ENCODE measurements at places on chromosomes 1 and 21. TPM values are rescaled to one million over a fixed set of nuclear protein-coding genes. Genes with fewer than 3 reads are reported as not detected.

The ELAVL4 gene
- not detected for total RNA-seq

The TCHHL1 gene
- total RNA-seq, result not detected

DNA sequence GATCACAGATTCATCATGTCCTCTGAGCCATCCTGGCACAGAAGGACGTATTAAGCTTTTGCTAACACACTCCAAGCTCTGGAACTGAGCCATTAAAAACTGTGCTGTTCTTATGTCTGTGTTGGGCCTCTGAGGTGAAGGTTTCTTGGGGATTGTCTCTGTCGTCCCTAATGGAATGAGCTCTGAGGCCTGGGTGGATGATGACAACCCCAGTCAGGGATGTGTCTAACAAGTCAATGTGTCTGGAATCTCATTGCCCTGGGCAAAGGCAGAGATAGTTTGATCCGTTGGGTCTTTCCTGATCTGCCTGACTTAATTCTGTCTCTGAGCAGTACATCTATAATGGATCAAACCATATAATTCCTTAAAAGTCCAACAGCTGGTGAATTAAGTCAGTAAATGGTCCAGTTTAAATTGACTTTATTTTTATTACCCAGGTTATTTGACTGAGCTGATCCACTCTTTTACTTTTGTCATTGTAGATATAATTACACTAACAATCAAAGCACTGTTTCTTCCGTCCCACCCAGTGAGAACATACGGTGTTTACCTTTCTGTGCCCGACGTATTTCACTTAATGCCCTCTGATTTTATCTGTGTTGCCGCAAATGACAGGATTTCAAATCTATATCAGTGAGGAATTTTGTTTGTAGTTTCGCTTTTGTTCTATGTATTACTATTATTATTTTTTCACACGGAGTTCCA is 38.8 kb upstream of the OR2B11 start:
- no peak for DNase-seq

DNA sequence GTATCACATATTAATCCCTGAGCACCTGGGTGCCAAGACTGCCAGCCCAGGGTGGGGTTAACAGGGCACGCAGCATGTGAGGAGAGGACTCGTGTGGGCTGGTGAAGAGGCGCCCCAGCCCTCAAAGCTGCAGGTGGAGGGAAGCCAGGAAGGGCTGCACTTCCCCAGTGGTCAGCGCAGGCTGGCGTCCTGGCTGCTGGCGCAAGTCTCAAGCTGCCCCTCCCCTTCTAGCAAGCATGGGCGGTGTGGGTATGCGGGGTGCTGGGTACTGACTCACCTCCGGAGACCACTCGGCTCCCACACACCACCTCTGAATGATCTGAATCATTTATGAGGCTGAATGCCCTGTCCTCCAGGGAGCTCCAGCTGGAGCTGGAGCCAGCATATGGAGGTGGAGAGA is 44.0 kb downstream of the EIF2D start:
- no peak for DNase-seq

The KCNE1 gene
- total RNA-seq, result 1.2 TPM

The OVAAL gene
- total RNA-seq, result not detected

GRCh38 chr1:63643517-63643916 is 50.3 kb downstream of the PGM1 start:
- DNase-seq, result no peak

DNA sequence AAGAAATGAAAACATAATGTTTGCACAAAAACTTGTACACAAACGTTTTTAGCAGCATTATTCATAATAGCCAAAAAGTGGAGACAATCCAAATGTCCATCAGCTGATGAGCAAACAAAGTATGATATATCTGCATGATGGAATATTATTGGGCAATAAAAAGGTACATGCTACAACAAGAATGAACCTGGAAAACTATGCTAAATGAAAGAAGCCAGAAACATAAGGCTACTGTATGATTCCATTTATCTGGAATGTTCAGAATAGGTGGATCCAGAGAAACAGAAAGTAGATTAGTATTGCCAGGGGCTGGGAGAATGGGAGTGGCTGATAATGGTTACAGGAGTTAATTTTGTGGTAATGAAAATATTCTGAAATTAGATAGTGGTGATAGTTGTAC is 19.0 kb downstream of the FBXO28 start:
- DNase-seq, result no peak

GRCh38 chr1:169647512-169647911 is 17.6 kb upstream of the SELP start:
- DNase-seq, result no peak

GRCh38 chr1:16250524-16251251 is 13.7 kb upstream of the CPLANE2 start:
- no peak for DNase-seq

GRCh38 chr1:15691434-15692032 is 7.4 kb downstream of the PLEKHM2 start:
- no peak for DNase-seq

DNA sequence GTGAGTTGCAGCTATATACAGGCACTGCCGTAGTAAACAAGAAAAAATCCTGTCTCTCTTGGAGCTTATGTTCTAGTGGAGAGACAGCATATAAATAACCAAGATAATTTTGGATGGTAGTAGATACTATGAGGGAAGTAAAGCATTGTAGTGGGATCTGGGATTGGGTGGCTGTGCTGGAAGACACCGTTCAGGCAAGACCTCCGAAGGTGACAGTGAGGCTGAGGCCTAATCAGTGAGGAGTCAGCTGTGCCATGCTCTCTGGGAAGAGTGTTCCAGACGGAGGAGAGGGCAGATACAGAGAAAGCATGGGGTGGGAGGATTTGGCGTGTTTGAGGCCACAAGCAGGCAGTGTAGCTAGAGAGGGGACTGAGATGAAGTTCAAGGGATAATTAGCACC is 6.0 kb downstream of the TMEM222 start:
- DNase-seq, result peak; percentile 50

DNA sequence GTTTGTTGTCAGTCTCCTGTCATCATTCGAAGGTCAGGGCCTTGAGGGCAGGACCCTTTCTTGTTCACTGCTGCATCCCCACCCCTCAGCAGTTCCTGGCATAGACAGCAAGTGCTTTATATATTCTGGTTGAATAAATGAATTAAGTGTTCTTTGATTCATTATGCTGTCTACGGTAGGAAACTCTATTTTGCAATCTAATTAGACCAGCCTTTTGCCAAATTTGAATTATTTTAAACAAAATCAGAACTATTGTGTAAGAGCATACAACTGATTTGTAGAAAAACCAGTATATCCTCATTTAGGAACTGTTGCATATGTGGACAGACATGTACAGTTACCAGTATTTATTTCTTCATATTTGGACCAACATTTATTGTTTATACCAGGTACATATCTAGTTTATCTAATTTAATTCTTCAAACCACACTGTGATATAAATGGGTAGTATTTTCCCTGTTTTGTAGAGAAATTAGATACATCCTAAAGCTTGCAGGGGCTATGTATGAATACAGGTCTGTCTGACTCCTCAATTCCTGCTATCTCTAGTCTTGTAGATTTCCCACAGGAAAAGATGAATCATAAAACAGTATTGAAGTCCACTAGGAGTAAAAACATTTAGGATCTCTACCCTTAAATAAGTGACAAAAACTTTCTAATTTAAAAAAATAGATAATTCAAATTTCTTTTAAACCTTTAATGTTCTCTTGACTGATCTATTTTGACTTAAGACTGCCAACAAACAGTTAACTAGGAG is 10.4 kb downstream of the MGST3 start:
- DNase-seq, result no peak

The KCNJ10 gene
- not detected for total RNA-seq

The PRKAA2 gene
- total RNA-seq, result 0.05 TPM

- peak; percentile 26 for DNase-seq
Observed at GRCh38 chr1:9167638-9168037, 38.7 kb upstream of the GPR157 start.

GRCh38 chr1:26697978-26698849 is 2.4 kb downstream of the ARID1A start:
- DNase-seq, result peak; percentile 60

GRCh38 chr1:236576004-236576403 is 28.3 kb downstream of the HEATR1 start:
- DNase-seq, result no peak

DNA sequence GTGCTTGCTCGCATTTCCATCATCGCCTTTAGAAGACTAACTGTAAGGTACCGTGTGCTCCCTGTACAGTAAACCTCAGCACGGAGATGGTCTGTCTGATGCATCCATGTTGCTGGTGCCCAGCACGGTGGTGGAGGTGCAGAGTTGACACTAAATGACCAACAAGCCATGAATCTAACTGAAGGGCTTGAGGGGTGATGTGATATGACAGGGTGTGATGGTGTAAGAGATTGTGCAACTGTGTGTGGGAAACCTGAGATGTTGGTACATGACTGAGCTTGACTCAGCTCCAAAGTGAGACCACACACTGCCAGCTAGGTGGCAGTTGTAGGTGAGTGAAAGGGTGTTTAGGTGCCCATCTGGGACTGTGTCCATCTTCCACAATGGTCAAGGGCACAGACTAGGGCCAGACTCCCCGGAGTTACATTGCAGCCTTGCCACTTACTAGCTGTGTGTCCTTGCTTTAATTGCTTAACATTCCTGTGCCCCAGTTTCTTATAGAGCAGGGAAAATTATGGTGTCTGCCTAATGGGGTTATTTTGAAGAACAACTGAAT is 21.4 kb downstream of the SLC2A1 start:
- peak; percentile 86 for DNase-seq

GRCh38 chr21:46173573-46173972 is 10.7 kb downstream of the SPATC1L start:
- peak; percentile 45 for DNase-seq

The FCAMR gene
- not detected for total RNA-seq

GRCh38 chr1:26335774-26336476 is 18.0 kb downstream of the CRYBG2 start:
- no peak for DNase-seq

DNA sequence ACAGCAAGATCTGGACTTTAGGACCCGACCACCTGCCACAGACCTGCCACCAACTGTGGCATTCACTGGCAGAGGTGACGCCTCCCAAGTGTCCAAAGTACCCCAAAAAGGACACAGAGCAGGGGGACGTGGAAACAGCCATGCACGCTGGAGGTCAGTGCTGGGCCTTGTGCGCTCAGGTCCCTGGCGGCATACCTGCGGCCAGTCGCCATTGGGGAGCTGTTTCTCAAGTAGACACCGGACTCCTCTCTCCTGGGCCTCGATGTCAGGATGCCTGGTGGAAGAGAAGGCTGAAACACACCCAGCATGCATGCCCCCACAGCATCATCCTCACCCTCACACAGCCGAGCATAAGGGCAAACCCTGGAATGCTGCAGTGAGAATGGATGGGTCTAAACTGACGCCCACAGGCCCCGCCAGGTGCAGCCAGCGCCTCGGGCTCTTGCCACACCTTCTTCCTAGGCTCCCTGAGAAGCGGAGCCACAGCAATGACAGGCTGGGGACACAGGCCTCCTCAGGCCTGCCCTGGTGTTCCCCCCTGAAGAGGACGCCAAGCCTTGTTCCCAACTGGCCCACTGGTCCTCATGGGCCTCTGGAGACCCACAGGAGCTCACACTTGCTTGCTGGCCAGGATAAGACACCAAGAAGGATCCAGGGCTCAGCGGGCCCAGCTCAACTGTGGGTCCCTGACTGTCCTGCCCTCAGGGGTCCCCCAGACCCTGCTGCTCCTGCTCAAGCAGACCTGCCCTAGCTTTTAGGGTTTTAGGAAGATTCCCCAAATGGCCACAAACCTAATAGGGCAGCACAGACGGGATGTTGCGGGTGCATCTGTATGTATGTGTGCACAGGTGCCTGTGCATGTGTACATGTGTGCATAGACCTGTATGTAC is 7.7 kb upstream of the SPATC1L start:
- no peak for DNase-seq

The LAMB3 gene
- total RNA-seq, result 1.1 TPM

- no peak for DNase-seq
Observed at GRCh38 chr1:181778640-181779260, 282.8 kb downstream of the ZNF648 start.

DNA sequence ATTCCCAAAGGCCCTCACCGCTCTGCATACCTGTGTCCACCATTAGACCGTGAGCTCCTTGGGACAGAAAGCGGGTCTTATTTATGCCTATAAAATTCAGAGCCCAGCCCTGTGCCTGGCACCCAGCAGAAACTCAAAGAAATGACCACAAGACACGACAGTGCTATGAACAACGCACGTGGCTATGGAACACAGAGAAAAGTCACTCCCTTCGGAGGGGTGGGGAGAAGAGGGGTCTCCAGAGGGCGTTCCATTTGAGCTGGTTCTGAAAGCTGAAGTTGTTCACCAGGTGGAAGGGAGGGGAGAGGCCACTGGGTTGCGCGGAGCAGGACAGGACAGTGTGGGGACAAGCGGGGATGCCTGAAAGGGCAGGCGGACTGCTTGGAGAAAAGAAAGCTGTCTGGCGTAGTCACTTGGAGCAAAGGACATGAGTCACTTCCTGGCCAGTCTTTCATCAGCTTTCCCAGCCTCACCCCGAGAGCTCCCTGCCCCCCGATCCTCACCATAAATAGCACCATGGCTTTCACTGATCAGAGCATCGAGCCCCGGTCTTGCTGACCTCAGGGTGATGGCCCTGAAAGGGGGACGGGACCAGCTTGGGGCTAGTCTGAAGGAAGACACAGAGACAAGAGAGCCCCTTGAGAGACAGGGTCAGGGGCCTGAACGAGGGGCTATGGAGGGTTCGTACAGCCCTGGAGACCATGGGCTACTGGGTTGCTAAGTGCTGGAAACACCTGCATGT is 28.5 kb downstream of the ECE1 start:
- no peak for DNase-seq

The KRTAP12-2 gene
- not detected for total RNA-seq

DNA sequence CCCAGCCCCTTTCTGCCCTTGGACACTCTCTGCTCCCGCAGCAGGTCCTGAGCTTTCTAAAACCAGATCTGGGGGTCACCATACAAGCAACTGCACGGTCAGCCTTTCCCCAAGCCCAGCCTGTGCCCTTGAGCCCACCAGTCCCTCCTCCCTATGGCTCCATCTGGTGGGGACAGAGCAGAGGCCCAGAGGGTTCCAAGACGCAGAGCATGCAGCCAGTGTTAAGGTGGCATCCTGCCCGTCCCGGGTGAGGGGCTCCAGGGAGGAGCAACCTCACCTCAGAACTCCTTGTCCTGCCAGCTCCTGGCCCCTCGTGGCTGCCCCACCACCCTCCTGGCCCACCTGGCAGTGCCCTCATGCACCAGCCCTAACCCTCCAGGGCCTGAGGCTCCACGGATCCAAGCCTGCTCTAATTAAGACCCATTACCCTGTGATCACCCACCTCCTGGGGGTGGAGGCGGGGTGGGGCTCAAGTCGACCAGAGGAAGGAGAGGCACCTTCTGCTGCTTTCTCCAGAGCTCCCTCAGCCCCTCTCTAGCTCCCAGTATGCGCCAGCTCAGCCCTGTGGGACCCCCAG is 8.5 kb downstream of the CHD5 start:
- DNase-seq, result no peak

GRCh38 chr1:190578017-190578416 is 100.4 kb upstream of the BRINP3 start:
- no peak for DNase-seq

GRCh38 chr1:221397141-221397540 is 344.7 kb downstream of the DUSP10 start:
- DNase-seq, result no peak

DNA sequence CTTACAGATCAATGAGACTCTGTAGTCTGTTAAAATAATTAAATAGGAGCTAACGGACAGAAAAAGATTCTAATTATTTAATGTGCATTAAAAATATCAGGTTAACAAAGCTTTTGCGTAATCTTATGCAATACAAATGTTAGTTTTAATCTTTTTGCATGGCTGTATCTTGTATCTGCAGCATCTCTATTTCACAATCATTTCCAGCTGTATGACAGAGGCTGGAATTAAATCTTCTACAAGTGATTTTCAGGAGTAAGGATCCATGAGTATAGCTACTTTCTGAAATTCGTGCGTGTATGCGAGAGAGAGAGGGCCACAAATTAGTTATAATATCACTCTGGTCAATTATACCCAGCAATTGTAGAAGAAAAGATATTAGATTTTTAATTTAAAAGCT is 1446.8 kb downstream of the NCAM2 start:
- DNase-seq, result no peak

Data from natural killer cell treated with Interleukin-12 subunit alpha and Interleukin-12 subunit beta and Interleukin-15 and Interleukin-18, amount 100 ng/mL, for 72 hours (primary cell).